Body of pancreas (tissue), 4 donors: ENCODE measurements at places on chromosomes 7 and 10. TPM values are rescaled to one million over a fixed set of nuclear protein-coding genes. Genes with fewer than 3 reads are reported as not detected.

Gene HOXA5
- 0.99 TPM for total RNA-seq

Gene AKR1C8
- total RNA-seq: not detected

- no peaks in the 10 kb centered on the region for H3K36me3 ChIP-seq
- no peak overlapping the region for H3K4me3 ChIP-seq
- H3K4me1 ChIP-seq: no peaks in the 10 kb centered on the region
- no peak overlapping the region for H3K27ac ChIP-seq
These were observed 120.6 kb downstream of the LRRC18 start for GRCh38 chr10:48818861-48819520.

GRCh38 chr7:137395420-137395819 lies 51.9 kb upstream of the PTN start:
- no peaks in the 10 kb centered on the region for H3K27me3 ChIP-seq
- H3K27ac ChIP-seq: no peak overlapping the region
- DNase-seq: peak; percentile 5
- H3K36me3 ChIP-seq: no peaks in the 10 kb centered on the region

- DNase-seq: no peak
- H3K27me3 ChIP-seq: no peaks in the 10 kb centered on the region
- H3K4me1 ChIP-seq: no peaks in the 10 kb centered on the region
- no peak overlapping the region for H3K4me3 ChIP-seq
- no peaks in the 10 kb centered on the region for H3K36me3 ChIP-seq
- no peak overlapping the region for H3K27ac ChIP-seq
These were observed 42.7 kb downstream of the FRMPD2 start for GRCh38 chr10:48231699-48232315.

- no peaks in the 10 kb centered on the region for H3K27me3 ChIP-seq
- no peaks in the 10 kb centered on the region for H3K4me1 ChIP-seq
- DNase-seq: no peak
- no peak overlapping the region for H3K4me3 ChIP-seq
These were observed 390.1 kb downstream of the TCERG1L start for GRCh38 chr10:130921461-130921860.

DNA sequence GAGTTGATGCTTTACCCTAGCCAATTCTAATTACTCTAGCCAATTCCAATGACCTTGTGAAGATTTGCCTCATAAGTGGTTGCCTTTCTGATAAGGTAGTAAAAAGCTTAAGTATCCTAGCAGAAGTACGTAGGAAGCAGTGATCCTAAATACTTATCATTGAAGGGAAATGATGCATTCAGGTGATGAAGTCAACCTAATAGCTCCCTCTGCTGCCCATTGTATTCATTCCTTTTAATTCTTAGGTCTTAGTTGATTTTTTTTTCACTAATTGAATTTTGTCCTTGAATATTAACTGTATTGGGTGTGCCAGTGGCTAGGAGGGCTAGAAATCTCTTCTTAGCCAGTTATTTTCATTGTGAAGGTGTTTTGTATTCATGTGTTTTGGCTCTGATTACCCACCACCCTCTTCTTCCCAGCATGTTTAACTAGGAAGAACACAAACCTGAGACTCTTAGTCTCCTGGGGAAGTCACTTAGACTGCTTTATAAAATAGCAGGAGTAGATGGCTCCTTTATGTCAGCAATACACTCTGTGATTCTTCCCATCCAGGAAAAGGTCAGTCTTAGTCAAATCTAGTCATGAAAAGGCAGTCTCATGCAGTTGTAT lies 46.3 kb downstream of the PLEKHA8 start:
- H3K36me3 ChIP-seq: no peaks in the 10 kb centered on the region
- H3K27me3 ChIP-seq: no peaks in the 10 kb centered on the region
- H3K4me1 ChIP-seq: peaks cover 14% of the 10 kb centered on the region
- H3K27ac ChIP-seq: no peak overlapping the region
- DNase-seq: peak; percentile 6
- no peak overlapping the region for H3K4me3 ChIP-seq

Gene MBL2
- not detected for total RNA-seq

DNA sequence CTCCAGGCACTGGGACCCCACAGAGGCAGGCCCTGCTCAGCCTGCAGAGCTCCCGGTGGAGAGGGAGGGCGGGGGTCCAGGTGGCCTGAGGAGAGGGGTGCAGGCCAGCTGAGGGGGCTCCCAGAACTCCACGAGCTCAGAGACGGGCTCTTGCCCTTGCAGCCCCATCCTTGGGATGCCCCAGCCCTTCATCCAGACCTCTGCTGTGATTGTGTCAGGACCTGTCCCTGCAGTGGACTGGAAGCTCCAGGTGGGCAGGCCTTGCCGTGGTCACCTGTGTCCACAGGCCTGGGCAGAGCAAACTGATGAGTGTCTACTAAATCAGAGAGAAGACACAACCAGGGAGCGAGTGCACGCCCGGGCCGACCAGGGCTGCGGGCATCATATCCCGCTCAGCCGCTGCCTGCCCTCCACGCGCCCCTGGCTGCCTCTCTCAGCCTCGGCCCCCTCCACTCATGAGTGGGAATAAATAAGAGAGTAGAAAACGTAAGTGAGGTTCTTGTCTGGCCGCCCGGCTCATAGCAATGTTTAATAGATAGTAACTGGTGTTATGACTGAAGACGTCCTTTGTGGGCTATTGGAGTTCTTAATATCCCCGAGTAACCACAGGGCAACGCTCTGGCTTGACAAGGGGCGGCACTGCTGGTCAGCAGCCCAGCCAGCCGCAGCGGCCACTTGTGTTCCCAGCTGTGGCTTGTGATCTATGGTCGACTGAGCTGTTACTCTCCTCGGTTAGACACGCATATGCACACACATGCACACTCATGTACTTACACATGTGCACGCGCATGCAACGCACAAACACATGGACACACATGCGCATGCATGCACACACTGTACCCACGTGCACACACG lies 105.6 kb downstream of the LHPP start:
- peaks cover 16% of the 10 kb centered on the region for H3K4me1 ChIP-seq
- H3K4me3 ChIP-seq: no peak overlapping the region
- no peak overlapping the region for H3K27ac ChIP-seq
- no peaks in the 10 kb centered on the region for H3K27me3 ChIP-seq

- H3K4me1 ChIP-seq: peaks cover 18% of the 10 kb centered on the region
- no peak overlapping the region for H3K27ac ChIP-seq
- H3K27me3 ChIP-seq: no peaks in the 10 kb centered on the region
- no peaks in the 10 kb centered on the region for H3K36me3 ChIP-seq
- DNase-seq: no peak
These were observed 21.0 kb downstream of the COBL start for GRCh38 chr7:51295440-51296245.

DNA sequence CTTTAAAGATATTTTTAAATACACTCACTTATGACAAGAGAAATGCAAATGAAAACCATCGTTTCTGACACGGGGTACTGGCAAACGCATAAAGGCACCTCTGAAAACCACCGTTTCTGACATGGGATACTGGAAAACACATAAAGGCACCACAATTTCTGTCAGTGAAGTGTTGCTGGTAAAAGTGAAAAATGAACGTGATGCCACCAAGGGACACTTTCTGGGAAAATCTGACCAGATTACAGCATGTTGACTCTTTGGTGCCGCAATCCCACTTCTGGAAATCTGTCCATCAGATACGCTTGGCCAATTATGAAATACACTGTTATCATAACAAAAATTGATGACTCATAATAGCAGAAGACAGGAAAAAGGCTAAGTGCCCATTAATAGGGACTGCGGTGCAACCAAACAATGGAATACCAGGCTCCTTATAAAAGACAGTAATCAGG lies 131.7 kb downstream of the ZMYND11 start:
- no peak overlapping the region for H3K4me3 ChIP-seq
- H3K27ac ChIP-seq: no peak overlapping the region
- DNase-seq: peak; percentile 40
- H3K4me1 ChIP-seq: peaks cover 6% of the 10 kb centered on the region
- no peaks in the 10 kb centered on the region for H3K36me3 ChIP-seq
